ENCODE measurements at places on chromosomes 3 and 15. TPM values are rescaled to one million over a fixed set of nuclear protein-coding genes. Genes with fewer than 3 reads are reported as not detected.

Gene DCBLD2
- total RNA-seq = 38.2 TPM

Gene SLC2A2
- not detected for total RNA-seq

Gene MAP1A
- 23.8 TPM for total RNA-seq

Gene TMIE
- total RNA-seq = 0.91 TPM

Gene MYRIP
- total RNA-seq = 2.3 TPM

Gene C3orf62
- 3.2 TPM for total RNA-seq

Gene GOLGA6L7
- total RNA-seq = not detected

Gene LRRK1
- total RNA-seq = 9.1 TPM

Gene NMNAT3
- 13.0 TPM for total RNA-seq

Gene CCR3
- total RNA-seq = not detected

Gene PFN2
- 49.2 TPM for total RNA-seq

Gene GNAT1
- not detected for total RNA-seq

Gene MTFMT
- 13.9 TPM for total RNA-seq

Gene RSRC1
- total RNA-seq = 23.6 TPM

Gene SLC51A
- 0.32 TPM for total RNA-seq

Gene NEO1
- total RNA-seq = 16.3 TPM

Gene SERPINI2
- total RNA-seq = 1.1 TPM

Gene FBN1
- total RNA-seq = 105 TPM

Gene ARGFX
- not detected for total RNA-seq

Gene PAQR9
- total RNA-seq = 9.5 TPM

Gene SNTN
- not detected for total RNA-seq

Gene COL6A5
- not detected for total RNA-seq

Gene PTH1R
- 10.0 TPM for total RNA-seq

Gene SCAANT1
- total RNA-seq = not detected

Gene NR2E3
- total RNA-seq = not detected

Gene HDAC11
- 27.6 TPM for total RNA-seq

Gene CPA3
- total RNA-seq = 4.5 TPM

Measured in left cardiac atrium (tissue), 4 donors.